Glutamatergic neuron (in vitro differentiated cells): ENCODE measurements at places on chromosomes 2 and 18. TPM values are rescaled to one million over a fixed set of nuclear protein-coding genes. Genes with fewer than 3 reads are reported as not detected.

DNA sequence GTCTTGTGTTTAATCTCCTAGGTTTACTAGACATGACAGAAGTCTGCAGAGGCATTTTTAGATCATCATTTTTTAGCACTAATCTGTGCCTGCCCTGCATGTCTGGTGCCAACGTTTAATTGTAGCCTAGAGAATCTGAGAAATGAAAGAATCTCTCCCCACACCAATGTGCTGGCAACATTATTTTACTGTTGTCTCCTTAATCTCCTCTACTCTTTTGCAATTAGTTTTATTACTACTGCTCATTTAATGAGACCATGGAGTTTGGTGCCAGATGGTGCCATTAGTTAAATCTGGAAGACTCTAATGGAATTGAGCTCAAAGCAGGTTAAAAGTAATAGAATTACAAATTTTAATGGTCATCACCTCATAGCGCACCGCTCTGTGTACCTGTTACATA lies 4.0 kb upstream of the SPP2 start:
- no peak overlapping the region for H3K27ac ChIP-seq
- H3K36me3 ChIP-seq, result peaks cover 4% of the 10 kb centered on the region
- no peak for DNase-seq
- H3K27me3 ChIP-seq, result peaks cover 2% of the 10 kb centered on the region
- no peak overlapping the region for H3K4me3 ChIP-seq
- peaks cover 2% of the 10 kb centered on the region for H3K4me1 ChIP-seq

EPB41L3 gene
- 368 TPM for total RNA-seq

RAB12 gene
- 28.8 TPM for total RNA-seq

FAHD2B gene
- total RNA-seq, result 21.2 TPM

GRCh38 chr2:210503725-210504191 lies 27.2 kb upstream of the LANCL1 start:
- H3K4me1 ChIP-seq, result no peaks in the 10 kb centered on the region
- H3K27me3 ChIP-seq, result no peaks in the 10 kb centered on the region
- no peak for DNase-seq
- no peak overlapping the region for H3K4me3 ChIP-seq
- peaks cover 16% of the 10 kb centered on the region for H3K36me3 ChIP-seq

GRCh38 chr18:70260683-70261082 lies 28.2 kb upstream of the SOCS6 start:
- DNase-seq, result no peak
- no peaks in the 10 kb centered on the region for H3K27me3 ChIP-seq
- H3K27ac ChIP-seq, result no peak overlapping the region
- H3K4me3 ChIP-seq, result no peak overlapping the region
